Fibroblast of the conjunctiva (primary cell): ENCODE measurements at places on chromosomes 11 and 22.

DNA sequence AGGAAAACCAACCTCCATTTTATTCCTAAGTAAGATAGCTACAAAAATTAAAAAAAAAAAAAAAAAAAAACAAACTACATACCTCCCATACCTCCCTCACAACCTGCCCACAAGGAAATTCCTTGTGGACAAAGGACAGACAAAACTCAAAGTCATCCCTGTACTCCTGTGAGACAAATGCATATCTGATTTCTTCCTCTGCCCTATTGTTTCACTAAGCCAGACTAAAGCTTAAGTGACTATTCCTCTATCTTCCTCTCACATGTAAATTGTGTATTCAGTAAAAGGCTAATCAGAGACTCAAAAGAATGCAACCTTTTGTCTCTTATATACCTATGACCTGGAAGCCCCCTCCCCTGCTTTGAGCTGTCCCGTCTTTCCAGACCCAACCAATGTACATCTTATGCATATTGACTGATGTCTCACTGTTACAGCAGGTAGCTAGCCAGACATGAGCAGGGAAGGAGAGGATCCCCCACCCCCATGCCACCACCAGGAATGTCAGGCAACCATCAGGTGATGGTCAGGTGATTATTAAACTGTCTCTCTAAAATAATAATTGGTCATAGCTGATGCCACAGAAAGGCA is 289.4 kb downstream of the SBF2 start:
- no peak for DNase-seq

DNA sequence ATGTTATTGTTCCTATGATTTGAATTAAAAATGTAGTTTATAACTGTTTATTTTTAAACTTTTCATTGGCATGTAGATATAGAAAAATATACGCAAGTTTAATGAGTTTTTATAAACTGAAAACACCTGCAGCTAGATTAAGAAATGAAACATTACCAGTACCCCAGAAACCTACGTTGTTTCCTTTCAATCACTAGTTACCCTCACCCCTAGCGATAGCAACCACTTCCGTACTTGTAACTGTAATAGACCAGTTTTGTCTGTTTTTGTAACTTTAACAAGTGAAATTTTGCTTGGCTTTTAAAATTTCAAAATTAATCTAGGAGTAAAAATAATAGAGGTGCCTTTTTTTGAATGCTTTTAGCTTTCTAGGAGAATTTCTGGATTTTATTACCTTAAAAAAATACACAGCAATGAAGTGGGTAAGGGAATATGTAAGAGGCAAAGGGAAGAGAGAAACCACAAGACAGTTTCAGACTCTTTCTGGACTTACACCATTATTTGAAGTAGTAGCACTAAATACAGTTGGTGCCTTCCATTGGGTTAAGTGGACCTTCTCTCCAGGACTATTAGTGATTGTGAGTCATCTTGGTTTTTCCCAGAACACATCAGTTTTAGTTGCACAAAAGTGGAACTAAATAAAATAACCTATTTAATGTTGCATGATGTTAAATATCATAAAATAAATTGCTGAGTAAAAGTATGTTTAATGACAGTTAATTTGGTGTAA is 18.7 kb upstream of the NAT10 start:
- no peak for DNase-seq

GRCh38 chr11:27902981-27903624 is 202.8 kb upstream of the BDNF start:
- DNase-seq = peak; percentile 12

DNA sequence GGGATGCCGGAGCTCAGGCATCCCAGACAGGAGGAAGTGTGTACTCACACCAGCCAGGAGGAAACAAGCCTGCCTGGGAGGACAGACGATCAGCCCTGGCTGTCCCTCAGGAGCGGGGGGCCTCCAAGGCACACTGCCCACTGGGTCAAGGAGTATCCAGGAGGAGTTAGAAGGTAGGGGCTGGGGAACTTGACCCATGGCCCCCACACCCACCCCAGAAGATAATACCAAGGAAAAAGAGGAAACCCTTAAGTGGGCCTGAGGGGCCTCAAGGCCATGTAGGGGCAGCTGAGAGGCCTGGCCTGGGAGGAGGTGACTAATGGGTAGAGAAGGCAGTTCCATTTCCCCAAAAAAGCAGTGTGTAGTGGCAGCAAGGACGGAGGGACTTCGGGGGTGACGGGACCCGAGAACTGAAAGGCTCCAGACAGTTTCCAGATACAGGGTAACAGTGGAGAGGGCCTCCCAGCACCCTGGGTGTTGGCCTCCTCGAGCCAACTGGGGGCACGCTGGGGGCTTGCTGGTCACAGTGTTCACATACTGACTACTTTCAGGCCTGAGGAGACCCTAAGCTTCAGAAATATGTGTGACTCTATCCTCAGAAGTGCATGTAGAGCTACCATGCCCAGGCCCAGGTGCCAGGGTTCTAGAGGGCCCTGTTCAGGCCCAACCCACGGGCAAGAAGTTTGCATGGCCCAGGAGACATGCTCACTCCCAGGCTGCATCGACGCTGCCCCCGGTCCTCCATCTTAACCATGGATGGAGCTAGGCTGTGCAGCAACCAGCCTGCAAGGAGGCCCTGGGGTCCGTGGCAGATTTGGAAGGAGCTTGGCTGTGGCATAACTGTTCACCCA is 75.7 kb upstream of the PITPNB start:
- DNase-seq = no peak

DNA sequence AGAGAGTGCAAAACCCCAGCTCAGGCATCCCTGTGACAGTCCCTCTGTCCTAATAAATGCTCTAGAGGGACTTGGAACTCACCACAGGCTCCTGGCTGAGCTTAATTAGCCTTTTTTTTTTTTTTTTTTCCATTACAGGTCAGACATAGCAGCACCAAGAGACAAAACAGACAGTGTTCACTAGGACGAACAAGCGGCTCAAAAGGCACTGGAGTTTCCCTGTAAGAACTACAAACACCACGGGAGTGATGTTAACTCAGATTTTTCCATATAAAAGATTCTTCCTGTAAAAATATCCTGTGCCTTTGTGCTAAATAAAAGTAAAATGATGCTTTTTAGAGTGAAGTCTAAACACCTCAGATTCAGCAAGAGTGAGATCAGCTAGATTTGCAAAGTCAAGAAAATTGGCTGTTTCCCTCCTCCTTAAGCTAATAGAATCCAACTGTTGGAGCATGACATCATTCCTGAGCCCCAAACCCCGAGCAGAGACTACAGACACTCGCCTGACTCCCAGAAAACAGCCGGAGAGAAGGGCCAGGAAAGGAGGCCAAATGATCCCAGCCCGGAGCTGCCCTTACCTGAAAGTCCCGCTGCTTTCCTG is 101.0 kb upstream of the AKIP1 start:
- peak; percentile 42 for DNase-seq

GRCh38 chr11:4826425-4826824 is 5.3 kb downstream of the OR51F2 start:
- DNase-seq = no peak

GRCh38 chr22:37241351-37242142 is 2.5 kb downstream of the RAC2 start:
- DNase-seq = no peak

DNA sequence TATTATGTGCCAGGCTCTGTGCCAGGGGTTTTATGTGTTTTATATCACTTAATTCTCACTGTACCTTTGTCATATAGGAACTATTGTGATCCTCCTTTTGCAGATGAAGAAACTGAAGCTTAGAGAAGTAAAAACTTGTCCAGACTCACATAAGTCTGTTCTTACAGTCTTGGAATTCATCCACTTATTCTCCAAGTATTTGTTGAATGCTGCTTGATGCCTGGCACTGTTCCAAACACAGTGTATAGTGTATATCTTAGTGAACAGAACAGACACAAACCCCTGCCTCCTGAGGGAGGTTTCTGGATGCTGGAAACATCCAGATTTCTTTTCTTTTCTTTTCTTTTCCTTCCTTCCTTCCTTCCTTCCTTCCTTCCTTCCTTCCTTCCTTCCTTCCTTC is 29.0 kb upstream of the FGF3 start:
- no peak for DNase-seq

- DNase-seq = no peak
Observed at GRCh38 chr11:2737866-2738265, 38.1 kb upstream of the KCNQ1OT1 start.

DNA sequence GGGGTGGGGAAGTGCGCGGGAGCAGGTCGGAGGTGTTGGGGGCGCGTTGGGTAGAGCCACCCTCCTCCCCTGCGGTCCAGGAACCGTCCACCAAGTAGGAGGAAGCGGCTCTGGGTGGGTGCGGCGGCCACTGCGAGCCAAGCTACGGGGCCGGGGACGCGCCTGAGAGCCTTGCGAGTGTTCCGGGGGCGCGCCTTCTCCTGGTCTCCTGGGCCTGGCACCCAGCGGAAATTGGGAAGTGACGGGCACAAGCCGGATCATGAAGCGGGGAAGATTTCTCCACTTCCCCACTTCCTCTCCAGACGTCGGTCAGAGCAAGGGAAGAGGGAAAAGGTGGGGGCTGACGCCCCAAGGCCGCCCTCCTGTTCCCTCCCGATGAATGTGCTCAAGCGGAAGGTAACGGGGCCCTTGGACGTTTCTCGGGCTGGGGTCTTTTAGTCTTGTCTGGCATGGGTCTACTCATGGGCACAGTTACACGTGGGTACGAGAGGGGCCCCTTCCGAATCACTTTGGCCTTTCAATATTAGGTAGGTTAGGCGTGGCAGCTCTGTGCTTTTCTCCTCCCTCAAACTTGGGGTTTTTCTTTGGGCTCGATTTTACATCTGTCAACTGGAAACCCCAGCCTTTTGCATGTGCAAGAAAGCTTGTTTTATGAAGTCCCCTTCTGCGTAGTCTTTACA is 865 bp downstream of the RBM14 start:
- DNase-seq = no peak

DNA sequence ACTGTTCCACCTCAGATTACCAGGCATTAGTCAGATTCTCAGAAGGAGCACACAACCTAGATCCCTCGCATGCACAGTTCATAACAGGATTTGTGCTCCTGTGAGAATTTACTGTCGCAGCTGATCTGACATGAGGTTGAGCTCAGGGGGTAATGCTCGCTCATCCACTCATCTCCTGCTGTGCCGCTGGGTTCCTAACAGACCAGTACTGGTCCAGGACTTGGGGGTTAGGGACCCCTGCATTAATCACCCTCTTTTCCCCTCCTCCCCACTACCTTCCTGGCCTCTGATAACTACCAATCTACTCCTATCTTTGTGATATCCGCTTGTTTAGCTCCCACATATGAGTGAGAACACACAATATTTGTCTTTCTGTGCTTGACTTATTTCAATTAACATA is 83.5 kb upstream of the FSHB start:
- no peak for DNase-seq

GRCh38 chr11:420054-420910 is 5.5 kb upstream of the SIGIRR start:
- DNase-seq = no peak

DNA sequence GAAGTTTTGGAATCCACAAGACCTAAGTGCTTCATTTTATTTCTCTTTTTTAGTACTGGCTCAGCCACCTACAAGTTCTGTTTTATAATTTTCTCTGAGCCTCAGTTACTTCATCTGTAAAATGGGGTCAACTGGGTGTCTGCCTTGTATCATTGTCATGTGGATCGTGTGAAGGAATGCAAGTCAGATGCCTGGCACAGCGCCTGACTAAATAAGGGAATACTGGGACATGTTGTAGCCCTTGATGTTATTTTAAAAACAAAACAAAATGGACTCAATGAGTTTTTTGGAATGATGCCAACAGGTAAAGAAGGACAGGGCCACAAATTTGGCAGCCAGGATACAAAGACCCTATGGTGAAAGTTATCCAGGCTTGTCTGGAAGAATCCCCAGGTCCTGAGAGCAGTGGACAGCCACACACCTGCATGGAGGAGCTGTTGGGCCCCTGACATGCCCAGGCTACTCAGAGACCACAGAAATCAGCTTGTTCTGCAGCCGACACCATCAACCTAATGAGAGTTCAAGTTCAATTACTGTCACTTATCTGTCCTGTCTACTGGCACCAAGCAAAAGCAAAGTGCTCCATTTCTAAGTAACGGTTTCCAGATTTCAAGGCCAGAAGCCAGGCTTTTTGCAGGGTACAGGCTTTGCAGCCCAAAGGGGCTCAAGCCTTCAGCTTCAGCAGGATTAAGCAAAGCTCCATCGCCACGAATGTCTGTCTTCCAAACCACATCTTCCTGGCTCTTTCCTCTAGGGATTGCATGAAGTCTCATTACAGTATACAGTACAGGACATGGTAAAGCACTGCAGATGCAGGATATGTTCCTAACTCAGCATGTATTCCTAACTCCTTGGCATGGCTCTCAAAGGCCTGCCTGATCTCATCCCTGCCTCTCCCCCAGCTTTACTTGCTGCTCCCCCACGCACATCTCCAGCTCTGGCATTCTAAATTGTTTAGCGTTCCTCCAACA is 18.4 kb downstream of the DKK3 start:
- DNase-seq = no peak
